Stimulated activated CD4-positive, alpha-beta T cell treated with anti-CD3 and anti-CD28 coated beads, Interleukin-12 subunit alpha, Interleukin-12 subunit beta, amount 100 ng/mL, for 24 hours (primary cell): ENCODE measurements at places on chromosomes 1 and 21.

DNA sequence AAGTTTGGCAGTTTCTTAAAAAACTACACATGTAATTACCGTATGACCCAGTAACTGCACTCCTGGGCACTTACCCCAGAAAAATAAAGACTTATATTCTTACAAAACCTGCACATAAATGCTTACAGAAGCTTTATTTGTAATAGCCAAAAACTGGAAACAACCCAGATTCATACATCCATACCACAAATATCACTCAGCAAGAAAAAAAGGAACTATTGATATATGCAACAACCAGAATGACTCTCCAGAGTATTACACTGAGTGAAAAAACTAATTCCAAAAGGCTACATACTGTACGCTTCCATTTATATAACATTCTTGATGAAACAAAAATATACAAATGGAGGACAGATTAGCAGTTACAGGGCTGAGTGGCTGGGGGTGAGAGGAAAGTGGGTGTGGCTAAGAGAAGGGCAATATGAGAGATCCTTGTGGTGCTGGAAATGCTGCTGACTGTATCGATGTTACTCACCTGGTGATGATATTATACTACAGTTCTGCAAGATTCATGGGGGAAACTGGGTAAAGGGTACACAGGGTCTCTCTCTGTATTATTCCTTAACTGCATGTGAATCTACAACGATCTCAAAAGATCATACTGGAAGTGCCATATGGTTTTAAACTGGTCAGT is 96.0 kb upstream of the GNG4 start:
- no peak for DNase-seq

GRCh38 chr1:29227511-29227910 is 3.2 kb downstream of the MECR start:
- no peak for DNase-seq

- DNase-seq: no peak
Observed at GRCh38 chr1:173049322-173049633, 1.5 kb downstream of the TNFSF18 start.

DNA sequence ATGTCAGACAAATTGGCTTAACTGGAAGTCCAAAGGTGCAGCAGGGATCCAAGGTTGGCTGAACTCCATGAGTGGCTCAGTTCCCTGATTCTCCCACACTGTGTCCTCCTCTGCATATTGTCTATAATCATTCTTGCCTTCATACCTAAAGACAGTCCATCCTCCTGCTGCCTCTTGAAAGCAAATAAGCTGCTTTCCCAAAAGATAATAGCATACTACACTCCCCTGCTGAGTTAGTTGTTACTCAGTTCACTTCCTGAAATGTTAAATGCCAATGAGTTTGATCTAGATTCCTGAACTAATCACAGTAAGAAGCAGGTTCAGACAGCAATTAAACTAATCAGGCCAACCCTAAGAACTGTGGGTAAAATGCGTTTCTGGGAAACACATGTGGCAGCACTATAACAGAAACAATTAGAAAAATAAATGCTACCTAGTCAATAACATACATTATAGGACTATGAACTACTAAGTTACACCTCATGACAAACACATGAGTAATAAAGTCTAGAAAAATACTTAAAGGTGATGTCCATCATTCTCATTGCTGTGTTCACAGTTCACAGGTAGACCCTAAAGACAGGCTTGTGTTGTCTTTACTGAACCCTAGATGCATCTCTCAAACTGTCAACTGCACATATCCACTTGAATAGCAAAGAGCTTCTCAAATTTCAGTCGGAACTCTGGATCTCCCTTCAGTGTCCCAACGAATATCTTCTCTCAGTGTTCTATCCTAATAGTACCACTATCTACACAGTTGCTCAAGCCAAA is 50.8 kb upstream of the BOLA1 start:
- no peak for DNase-seq

DNA sequence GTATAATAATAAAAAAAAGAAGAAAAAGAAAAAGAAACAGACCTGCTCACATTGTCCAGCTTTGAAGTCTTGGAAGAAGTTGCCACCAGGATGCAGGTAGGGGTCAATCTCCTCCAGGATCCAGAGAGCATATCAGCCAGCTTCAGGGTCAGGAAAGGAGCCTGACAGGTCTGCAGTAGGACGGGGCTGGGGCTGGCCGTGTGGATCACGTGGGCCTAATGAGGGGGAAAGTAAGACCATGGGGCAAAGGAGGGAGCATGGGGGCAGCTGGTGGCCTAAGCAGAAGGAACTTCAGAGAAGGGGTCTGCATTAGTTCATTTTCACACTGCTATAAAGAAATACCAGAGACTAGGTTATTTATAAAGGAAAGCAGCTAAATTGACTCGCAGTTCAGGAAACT is 19.3 kb upstream of the SMYD3 start:
- no peak for DNase-seq

- DNase-seq: no peak
Observed at GRCh38 chr1:213060836-213061235, 9.8 kb downstream of the RPS6KC1 start.

DNA sequence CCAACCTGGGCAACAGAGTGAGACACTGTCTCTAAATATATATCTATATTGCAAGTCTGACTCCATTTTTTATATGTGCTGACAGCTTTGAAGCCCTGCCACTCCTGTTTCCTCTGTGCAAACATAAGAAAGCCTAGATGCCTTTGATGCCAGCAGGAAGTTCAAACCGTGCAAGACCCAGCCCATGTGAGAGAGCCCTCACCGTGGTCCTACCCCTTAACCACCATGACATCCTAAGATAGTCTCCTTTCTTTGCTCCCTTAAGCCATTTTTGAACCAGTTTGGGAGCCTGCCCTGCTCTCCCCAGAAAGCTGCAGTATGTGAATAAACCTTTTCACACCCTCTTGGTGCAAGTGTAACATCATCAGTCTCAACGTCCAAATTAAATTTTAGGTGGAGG is 3.7 kb upstream of the DIPK1A start:
- DNase-seq: no peak

GRCh38 chr1:84583648-84584047 is 9.4 kb upstream of the CTBS start:
- DNase-seq: no peak

GRCh38 chr1:34369701-34370455 is 193.2 kb downstream of the C1orf94 start:
- no peak for DNase-seq

DNA sequence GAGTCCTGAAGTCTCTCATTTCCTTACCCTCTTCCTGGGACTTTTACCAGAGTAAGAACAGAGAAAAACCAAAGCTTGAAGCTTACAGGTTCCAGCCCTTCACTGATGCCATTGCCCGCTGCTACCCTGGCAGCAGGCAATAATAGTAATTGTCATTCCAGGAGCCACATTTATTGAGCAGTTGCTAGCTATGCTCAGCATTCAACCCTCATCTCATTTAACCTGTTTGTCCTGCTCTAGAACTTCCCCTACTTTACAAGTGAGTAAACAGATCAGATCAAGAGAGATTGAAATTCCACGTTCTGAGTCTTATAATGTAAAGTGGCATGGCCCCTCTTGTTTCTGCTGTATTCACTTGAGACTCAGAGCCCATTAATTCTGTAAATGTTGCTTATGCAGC is 80.4 kb downstream of the ATP1A1 start:
- no peak for DNase-seq

DNA sequence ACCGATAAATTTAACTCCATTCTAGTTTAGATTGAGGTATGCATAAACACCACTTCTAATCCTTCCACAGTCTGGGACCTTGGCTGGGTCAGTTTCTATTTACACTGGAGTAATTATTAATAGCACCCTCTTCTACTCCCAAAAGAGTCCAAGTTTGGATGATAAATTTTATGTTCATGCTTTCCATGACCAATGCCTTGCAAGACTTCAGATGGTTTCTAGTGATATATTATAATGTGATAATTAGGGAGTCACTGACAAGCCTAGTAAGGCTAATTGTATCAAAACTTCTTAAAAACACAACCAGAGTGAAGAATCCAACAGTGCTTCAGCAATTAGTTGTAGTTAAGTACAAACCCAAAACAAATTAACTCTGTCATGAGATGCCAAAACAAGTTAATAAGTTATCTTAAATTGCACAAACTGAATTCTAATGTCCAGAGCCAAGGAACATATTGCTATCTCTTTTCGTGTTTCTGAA is 489.6 kb downstream of the TTLL7 start:
- DNase-seq: no peak

DNA sequence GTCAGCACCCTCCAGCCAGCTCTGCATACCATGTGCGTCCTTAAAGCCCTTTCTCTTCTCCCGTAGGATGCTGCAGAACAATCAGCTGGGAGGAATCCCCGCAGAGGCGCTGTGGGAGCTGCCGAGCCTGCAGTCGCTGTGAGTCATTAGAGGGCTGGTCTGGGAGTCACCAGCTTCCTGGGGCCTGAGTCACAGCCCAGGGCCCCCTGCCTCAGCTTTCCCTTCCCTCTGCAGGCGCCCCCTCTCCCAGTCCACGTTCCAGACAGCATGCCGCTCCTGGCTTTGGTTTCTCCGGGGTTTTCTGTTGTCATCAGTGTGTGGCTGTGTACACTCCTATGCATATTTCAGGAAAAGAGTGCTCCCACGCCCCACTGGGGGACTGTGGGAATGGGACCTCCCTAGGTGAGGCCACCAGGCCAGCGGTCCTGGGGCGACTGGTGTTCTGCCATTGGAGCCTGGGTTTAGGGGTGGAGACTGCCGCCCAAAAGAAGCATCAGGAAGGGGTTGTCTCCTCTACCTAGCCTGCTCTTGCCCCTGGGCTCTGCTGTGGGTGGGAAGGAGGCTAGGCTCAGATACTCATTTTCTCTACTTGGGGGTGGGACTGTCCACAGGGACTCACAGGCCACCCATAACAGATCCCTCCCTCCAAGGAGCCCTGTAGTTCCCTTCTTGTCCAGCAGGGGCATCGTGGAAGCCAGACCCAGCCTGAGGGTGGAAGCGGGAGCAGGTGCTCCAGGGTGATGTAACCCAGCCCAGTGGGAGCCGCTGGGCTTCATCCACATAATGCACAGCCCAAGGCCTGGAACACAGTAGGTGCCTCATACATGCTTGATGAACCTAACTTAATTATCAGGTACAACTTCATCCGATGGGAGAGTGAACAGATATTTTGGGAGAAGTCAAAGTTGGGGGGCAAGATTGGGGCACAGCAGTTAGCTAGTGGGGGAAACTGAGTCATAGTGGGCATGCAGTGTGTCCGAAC is 42.5 kb downstream of the LGR6 start:
- DNase-seq: peak; percentile 37

GRCh38 chr21:44439211-44439600 is 16.1 kb upstream of the LRRC3 start:
- DNase-seq: no peak

DNA sequence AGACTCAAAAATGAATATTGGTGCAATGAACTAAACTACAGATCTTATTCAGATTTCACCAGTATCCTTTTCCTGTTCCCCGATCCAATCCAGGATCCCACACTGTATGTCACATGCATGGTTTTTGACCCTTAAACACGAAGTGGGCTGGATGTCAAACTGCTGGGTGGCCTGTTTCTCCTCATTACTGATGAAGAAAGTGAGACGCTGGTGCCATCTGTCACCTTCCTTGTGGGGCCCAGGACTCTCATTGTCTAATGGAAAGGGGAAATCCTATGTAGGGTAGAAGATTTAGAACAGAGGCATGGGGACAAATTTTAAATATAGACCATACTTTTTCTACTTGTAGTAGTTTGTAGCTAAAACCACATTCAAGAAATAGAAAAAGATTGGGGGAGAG is 56.2 kb downstream of the DISC1 start:
- DNase-seq: no peak

DNA sequence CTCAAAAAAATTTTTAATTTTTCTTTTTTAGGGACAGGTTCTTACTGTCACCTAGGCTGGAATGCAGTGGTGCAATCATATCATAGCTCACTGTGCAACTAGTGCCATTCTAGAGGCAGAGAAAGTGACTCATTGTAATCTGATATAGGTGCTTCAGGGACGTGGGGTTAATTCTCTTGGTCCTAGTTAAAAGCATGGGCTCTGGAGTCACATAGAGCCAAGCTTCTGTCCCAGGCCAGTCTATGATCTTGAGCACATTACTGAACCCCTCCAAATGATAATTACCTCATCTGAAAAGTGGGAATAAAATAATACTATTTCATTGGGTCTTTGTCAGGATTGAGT is 1.1 kb upstream of the ADIPOR1 start:
- DNase-seq: no peak
